ENCODE measurements at places on chromosomes 3 and 15.

DNA sequence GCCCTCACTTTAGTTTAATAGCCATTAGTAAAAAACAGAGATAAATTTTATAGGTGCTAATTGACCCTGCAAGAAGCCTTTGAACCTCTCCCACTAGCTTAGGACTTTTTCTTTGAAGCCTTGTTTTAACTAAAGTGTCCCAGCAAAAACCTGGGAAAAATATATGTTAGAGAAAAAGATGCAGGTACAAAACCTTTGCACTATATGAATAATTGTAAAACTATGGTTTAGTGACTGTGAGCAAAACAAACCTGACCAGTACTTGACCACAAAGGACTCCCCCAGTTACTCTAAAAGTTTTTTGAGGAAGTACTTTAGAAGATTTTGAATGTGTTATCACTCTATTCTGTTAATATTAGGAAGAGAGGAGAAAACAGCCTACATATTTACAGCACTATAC lies 123.3 kb upstream of the TP63 start:
- no peak for DNase-seq

DNA sequence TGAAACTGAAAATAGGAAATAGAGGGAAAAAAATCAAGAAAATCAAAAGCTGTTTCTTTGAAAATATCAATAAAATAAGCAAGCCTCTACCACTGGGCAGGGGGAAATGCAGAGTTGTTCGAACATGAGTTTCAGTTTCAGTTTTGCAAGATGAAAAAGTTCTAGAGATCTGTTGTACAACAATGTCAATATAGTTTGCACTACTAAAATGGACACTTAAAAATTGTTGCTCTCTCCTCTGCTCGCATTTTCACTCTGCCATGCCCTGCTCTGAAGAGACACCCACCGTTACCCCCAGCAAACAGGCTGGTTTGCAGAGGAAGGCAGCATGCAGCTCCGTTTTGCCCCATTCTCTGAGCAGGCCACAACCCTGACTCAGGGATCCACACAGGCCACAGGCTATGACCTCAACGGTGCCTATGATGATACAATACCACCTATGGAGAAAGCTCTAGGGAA lies 64.5 kb downstream of the ZNF148 start:
- no peak for DNase-seq

DNA sequence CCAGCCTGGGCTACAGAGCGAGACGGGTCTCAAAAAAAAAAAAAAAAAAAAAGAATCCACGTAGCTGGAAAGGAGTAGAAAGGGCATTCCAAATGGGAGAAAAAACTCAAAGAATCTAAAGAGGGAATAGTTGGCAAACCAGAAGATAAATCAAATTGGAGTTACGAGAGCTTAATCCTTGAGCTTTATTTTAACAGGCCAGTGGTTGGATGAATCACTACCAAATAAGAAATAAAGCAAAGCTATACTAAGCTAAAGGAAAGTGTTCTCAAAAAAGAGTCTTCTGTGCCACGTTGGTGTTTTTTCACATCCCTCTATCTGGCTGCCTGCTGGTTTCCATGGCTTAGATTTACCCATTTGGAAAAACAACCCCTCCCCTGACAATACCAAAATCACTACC lies 14.0 kb downstream of the VGLL4 start:
- no peak for DNase-seq

DNA sequence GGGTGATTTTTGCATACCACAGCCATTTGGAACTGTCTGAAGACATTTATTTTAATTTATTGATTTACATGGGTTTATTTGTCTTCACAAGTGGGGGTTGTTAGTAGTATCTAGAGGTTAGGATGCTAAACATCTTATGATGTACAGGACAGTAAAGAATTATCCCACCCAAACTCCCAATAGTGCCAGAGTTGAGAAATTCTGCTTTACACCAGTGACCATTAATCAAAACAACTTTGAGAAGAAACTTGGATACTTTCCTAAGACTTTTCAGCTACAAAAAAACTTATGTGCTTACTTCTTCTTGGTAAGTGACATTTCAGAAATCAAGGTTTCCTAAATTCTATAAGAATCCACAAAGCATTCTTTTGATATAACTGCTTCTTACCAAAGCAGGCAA lies 156.7 kb downstream of the SUCLG2 start:
- DNase-seq: no peak

GRCh38 chr15:52180196-52180835 lies 10.9 kb downstream of the GNB5 start:
- DNase-seq: no peak

DNA sequence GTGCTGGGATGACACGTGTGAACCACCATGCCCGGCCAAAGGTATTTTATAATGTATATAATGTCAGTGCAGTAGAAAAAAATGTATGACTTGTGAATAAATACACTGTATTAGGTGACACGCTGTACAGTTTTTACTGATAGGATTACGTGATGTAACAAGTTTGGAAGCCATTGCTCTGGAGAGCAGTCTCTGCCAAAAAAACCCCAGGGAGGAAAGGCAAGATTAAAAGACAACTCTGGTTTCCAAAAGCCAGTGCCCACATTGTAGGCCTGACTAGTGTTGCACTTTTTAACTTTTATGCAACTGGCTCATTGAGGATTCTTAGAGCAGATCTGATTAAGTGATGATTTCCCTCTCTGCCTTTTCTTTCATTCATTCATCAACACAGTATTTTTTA lies 62.0 kb upstream of the SLC2A2 start:
- DNase-seq: no peak

DNA sequence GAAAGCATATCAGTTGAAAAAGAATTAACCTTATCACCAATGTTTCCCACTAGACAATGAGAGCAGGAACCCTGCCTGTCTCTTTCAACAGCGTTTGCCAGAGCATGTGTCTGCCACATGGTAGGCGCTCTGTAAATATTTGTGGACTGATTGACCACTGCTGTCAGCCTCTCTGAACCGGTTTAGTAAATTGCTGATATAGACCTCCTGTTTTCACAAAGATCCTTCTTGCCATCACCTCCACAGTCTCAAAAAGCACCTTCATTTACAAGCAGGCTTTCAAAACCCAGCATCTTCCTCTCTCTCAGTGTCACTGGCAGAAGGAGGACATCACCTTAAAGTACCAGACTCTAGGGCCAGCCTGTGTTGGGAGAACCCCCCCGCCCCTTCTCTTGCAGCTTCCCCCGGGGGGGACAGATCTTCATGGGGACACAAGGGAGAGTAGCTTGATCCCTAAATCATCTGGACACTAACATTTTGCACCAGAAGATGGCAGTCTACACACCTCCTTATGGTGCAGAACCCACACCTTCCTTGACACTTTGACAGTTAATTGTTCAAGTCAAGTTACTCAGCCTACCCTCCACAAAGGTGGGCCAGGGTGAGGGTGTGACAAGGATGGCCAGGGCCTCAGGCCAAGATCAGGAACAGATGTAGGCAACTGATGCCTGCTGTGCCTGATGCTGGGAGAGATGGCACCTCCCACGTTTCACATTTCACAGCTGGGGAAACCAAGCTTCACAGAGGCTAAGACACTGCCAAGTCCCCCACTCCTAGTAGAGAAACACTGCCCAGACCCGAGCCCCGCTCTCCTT lies 37.8 kb upstream of the USP3 start:
- DNase-seq: no peak

DNA sequence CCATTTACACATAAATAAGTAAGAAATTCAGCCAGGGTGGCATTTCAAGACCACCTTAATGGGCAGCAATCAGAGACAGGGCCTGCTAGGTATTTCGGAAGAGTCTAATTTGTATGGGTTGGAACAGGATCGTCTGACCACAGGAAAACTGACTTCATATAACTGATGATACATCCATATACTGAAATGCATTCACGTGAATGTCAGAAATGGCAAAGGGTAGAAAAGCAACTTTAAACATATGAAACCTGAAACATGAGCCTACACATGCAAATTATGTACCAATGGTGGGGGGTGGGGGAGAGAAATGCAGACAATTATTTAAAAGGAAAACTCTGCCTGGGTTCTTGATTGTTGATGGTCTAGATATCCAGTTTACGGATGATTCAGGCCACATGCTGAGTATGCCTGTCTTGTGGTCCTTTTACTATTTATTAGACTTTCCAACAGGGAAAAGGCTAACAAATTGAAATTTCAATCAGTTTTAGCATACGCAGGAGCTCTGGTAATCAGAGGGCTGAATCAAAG lies 582.2 kb downstream of the FOXP1 start:
- no peak for DNase-seq

DNA sequence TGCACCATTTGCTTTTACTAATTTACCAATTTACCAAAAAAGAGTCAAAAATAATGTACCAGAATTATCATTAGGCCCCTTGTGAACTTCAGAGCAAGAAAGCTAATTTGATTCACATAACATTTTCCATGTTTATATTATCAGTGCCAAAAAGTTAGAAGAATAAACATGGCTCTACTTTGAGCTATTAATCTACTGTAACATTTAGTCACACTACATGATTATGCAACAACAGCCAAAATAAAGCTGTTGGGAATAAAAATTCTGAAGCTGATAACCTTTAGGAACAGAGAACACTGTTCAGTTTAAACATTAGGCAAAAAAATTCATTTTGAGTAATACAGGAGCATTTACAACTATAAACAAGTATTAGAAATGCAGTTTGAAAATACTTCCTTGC lies 63.6 kb downstream of the PROS1 start:
- no peak for DNase-seq

DNA sequence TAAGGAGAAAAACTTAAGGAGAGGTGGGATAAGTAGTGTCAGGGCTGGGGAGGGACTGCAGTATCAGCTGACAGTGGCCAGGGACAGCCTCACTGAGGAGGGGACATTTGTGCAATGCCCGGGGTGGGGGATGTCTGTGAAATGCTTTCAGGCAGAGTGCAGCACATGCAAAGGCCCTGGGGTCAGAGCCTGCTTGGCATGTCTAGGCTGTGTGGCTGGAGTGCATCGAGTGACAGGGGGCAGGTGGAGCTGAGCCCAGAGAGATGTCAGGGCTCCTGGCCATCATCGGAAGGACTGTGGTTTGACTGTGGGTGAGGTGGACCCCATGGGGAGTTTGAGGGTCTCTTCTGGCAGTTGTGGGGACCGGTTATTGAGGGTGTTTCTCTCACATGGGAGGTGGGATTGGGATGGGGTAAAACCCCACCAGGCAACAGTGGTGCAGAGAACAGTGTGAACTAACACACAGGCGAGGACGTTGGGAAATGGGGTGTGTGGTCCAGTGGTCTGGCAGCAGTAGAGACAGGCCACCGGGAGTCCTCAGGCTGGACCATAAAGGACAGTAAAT lies 61.2 kb downstream of the FBLN2 start:
- no peak for DNase-seq

- DNase-seq: no peak
These were observed 8.1 kb downstream of the XIRP1 start for GRCh38 chr3:39184081-39184967.

GRCh38 chr3:158095814-158096704 lies 10.2 kb downstream of the SHOX2 start:
- DNase-seq: no peak

- no peak for DNase-seq
These were observed 1481.5 kb downstream of the OTOL1 start for GRCh38 chr3:162978136-162978535.

GRCh38 chr15:78985859-78986475 lies 41.1 kb upstream of the CTSH start:
- no peak for DNase-seq

DNA sequence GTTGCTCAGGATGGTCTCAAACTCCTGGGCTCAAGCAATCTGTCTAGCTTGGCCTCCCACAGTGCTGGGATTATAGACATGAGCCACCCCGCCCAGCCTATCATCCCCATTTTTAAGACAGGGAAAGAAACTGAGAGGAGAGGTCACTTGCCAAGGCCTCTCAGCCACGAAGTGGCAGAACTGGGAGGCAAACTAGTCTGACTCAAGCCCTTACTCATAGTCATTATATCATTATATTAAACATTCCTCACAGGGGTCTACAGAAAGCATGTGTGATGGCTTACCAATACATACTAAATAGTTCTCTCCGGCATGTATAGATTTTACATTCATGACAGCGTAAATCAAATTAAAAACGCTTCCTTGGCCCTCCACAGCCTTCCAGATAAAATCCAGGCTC lies 62.0 kb upstream of the ZBTB38 start:
- no peak for DNase-seq

- no peak for DNase-seq
These were observed 34.5 kb upstream of the MGLL start for GRCh38 chr3:127856801-127857200.

DNA sequence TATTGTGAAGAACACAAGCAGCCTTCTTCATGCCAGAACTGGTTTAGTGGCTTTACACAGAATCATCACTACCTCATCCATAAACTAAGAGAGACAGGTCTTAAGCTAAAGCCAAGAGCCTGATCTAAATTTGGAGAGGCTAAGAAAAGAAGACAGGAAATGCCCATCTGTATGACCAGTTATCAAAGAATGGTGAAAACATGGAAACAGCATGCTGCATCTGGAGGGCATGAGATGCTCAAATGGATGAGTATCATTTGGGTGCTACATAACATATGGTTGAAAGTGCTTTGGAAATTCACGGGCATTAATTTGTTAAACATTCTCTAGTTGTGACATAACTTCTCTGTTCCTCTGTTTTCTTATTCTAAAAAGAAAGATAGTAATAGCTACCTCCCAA lies 112.5 kb downstream of the CPNE4 start:
- DNase-seq: no peak

- DNase-seq: no peak
These were observed 792 bp downstream of the SHF start for GRCh38 chr15:45186771-45187577.

DNA sequence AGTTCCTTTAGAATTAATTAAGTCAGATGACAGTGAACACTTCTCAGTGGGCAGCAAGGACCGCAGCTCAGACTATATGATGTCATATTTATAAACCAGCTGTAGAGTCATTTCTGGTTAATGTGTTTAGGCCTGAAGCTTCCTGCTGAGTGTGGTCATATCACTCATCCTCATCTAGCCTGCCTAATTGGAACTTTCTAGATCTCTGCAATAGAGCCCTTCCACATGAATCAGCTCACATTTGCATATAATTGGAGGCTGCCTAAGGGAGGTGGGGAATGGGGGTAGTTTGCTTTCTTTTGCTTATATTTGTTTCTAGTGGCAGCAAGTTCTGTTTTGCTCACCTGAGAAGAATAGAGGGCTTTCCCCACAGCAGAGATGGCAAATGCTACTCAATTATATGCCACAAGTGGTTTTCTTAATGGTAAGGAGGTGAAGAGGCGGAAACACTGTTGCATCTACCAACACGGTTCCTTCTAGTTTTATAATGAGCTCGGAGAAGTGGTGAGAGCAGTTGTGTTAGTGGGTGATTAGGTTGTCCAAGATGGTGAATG lies 148.1 kb downstream of the KLHL25 start:
- no peak for DNase-seq

GRCh38 chr3:154304936-154305335 lies 19.4 kb downstream of the DHX36 start:
- DNase-seq: no peak

DNA sequence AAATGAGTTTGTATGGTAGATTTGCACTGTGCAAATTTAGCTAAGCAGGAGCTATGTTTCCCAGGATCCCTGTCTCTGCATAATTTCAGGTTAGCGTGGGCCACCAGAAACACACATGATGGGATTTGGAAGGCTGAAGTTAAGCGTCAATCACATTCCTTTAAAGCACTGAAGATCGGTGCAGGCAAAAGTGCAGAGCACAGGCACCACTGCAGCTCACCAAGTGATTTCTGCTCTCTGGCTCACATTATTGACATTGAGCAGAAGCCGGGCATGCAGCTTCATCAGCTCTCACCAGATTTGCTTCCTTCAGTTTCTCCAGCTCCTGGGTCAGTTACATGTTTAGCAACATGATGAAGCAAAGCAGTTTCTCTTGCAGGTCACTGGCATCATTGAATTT lies 256.4 kb upstream of the TGFBR2 start:
- no peak for DNase-seq

- no peak for DNase-seq
These were observed 54.5 kb upstream of the ARL14 start for GRCh38 chr3:160622263-160623045.

- DNase-seq: no peak
These were observed 128.1 kb downstream of the RPL22L1 start for GRCh38 chr3:170741756-170742529.
